ENCODE measurements at places on chromosomes 16 and 17.

GRCh38 chr17:21213638-21214014, 335 bp downstream of the TMEM11 start:
- DNase-seq, result peak; percentile 33

- no peak for DNase-seq
Observed at GRCh38 chr17:51263006-51263405, 2.7 kb downstream of the UTP18 start.

- no peak for DNase-seq
Observed at GRCh38 chr17:28252436-28252835, 66.6 kb upstream of the TMEM97 start.

DNA sequence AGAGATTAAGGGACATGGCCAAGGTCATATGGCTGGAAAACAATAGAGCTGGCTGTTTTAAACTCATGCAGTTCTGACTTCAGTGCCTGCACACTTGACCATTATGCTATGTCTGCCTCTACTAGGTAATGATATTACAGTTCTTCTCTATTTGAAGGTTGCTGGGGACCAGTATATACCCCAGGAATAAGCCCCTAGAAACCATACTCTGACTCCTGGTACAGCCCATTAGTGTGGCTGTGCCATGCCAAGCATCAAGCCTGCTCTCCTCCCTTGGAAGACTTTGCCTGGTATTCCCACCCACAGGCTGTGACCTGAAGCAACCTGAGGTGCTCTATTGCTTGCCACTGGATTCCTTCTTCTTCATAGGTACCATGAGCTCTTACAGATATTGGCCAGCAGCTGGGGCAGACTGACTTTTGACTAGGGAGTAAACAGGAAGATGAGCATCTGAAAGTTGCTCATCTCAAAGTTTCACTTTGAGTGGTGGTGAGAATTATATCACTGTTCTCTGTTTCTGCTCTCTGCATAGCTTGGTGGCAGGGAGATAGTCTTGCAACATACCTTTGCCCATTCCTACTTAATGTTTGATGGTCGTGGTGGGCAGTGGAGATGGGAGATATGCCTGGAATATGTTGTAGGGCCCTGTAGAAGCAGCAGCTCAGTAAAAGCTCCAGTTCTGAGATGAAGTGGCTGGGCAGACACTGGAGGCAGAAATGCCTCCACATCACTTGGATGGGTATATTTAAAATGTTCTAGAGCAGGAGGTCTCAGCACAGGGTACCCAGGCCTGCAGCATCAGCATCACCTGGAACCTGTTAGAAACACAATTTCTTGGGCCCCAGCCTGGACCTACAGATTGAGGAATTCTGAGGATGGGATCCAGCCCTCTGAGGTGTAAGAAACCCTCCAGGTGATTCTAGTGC, 274.7 kb downstream of the HS3ST4 start:
- no peak for DNase-seq

- no peak for DNase-seq
Observed at GRCh38 chr17:10516065-10516464, 2.3 kb downstream of the MYH1 start.

All from CD4-positive, alpha-beta T cell treated with Interferon gamma for 1 hour (primary cell).